SW 1271 (cell line): ENCODE measurements at places on chromosomes 1 and 21.

GRCh38 chr1:225638853-225639252, 14.1 kb downstream of the ENAH start:
- DNase-seq: no peak

DNA sequence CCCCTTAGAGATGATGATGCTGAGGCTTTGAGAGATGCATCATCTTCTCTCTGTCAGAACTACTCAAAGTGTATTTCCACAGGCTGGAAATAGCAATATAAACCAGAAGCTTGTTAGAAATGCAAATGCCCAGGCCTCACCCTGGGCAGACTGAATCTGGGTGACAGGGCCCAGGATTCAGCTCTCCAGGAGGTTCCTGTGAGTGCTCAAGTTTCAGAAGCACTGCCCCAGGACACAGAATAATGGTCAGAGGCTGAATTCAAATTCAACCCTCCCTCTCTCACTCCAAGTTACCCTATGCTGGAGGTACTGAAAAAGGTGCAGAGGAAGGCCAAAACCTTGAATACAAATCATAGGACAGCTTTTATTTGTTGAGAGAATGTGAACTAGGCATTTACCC, 98.5 kb upstream of the NGF start:
- DNase-seq: no peak

GRCh38 chr1:98296681-98297080, 364.8 kb upstream of the SNX7 start:
- no peak for DNase-seq

GRCh38 chr1:212587016-212587887, 21.3 kb upstream of the ATF3 start:
- DNase-seq: no peak

GRCh38 chr1:5830771-5831599, 161.2 kb downstream of the NPHP4 start:
- no peak for DNase-seq

GRCh38 chr1:10604966-10605365, 130.2 kb downstream of the PEX14 start:
- no peak for DNase-seq

- DNase-seq: no peak
Measured at GRCh38 chr1:180397175-180397574, 105.2 kb downstream of the ACBD6 start.

DNA sequence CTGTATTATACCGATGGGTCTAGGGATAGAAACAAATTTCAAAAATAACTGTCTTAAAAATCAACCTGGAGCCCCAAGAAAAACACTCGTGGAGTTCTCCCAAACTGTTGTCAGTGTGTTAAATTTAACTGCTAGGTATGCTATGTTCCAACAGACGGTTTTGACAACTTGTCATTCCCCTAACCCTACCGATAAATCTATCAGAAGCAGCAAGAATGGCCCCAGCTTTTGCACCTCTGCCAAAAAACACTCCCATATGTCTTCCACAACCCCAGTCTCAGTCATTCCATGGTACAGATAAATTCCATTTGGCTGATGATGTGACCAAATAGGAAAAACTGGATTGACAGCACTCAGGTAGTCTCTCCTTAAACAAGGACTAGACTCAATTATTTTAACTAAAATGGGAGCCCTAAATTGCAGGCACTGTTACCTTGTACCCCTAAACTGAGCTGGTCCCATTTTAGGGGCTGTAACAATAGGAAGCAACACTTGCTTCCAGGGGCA, 4.9 kb downstream of the UCHL5 start:
- DNase-seq: no peak

GRCh38 chr1:26083208-26083607, 15.8 kb upstream of the TRIM63 start:
- DNase-seq: no peak

- DNase-seq: no peak
Measured at GRCh38 chr1:147575376-147575775, 34.1 kb downstream of the BCL9 start.

DNA sequence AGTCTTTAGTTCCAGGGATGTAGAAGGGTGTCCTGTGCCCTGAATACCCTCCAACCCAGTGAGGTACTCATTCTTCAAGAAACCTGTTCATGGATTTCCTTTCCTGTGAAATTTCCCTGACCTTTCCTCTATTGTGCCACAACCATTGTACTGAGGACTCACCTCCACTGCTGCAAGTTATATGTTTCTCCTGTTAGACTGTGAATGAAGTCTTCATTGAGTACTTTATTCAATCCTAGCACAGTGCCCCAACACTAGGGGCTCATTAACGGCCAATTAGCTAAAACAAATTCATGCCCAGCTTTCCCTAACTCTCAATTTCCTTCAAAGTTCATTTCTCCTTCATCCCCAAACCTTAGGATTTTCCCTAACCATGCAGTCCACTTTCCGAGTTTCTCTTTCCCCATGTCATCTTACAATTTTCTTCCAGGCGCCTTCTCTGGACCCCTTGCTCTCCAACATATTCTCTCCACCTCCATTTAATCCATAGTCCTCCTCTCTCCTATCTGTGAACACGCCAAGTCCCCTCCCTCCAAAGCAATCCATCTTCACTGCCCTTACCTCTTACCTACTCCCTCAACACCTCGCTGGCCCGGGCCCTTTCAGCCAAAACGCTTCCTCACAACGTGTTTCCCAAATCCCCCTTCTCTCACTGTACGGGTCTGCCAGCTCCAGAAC, 1.3 kb downstream of the TRIM33 start:
- no peak for DNase-seq

DNA sequence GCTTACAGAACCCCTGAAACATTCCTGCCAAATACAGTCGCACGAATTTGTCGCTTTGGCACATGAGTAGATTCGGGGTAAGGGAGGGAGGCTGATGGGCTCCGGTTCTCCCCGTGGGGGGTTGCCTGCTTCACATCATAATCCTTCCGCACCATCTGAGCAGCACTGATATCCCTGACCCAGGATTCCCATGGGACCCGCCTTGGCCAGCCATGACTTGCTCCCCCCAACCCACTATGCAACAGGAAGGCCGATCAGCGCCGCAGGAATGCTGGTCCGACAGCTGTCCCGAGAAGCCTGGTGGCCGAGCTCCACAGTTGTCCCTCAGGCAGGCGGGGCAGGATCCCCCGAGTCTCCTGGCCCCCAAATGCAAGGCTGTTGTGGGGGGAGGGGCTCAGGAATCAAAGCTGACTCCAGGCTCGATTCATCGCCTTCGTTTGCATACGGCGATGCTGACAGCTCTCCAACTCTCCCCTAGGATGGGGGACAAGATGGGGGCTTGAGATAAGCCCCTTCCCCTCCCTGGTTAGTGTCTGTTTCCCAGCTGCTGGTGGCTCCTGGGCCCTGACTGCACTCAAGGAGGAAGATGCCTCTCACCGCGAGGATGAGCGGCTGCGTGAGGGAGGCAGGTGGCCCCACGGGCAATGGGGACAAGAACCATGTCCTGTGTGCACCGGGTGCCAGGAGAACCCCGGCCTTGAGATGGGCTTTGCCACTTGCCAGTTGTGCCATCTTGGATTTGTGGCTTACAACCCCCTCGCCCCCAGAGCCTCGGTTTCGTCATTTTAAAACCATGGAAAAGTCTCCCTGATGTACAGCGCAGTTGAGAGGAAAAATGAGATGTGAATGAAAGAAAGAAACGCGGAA, 9.3 kb downstream of the DRAXIN start:
- no peak for DNase-seq

GRCh38 chr21:46424621-46425020, 34.1 kb upstream of the DIP2A start:
- no peak for DNase-seq

- DNase-seq: no peak
Measured at GRCh38 chr1:185973645-185974044, 239.5 kb downstream of the HMCN1 start.

GRCh38 chr1:13813398-13814012, 113.5 kb downstream of the PRDM2 start:
- no peak for DNase-seq

GRCh38 chr1:10610901-10611600, 136.3 kb downstream of the PEX14 start:
- no peak for DNase-seq

GRCh38 chr21:25717491-25718147, 17.1 kb downstream of the ATP5PF start:
- no peak for DNase-seq

DNA sequence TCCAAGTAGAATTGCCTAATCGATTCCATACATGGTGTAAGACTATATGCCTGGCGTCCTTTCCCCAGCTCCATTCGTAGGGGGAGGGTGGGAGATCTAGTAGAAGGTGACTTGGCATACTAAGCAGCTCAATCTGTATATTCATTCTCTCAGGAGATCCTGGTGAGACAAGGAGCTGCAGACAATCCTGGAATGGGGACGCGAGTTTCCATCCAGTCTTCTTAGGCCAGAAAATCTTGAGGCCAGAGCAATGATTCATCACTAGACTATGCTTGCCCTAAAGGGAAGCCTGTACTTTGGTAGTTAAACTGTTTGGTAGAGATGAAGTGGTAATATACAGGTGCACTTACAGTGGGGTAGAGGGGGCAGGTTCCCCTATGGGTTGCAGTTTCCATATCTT, 468.7 kb downstream of the ADGRL2 start:
- no peak for DNase-seq

DNA sequence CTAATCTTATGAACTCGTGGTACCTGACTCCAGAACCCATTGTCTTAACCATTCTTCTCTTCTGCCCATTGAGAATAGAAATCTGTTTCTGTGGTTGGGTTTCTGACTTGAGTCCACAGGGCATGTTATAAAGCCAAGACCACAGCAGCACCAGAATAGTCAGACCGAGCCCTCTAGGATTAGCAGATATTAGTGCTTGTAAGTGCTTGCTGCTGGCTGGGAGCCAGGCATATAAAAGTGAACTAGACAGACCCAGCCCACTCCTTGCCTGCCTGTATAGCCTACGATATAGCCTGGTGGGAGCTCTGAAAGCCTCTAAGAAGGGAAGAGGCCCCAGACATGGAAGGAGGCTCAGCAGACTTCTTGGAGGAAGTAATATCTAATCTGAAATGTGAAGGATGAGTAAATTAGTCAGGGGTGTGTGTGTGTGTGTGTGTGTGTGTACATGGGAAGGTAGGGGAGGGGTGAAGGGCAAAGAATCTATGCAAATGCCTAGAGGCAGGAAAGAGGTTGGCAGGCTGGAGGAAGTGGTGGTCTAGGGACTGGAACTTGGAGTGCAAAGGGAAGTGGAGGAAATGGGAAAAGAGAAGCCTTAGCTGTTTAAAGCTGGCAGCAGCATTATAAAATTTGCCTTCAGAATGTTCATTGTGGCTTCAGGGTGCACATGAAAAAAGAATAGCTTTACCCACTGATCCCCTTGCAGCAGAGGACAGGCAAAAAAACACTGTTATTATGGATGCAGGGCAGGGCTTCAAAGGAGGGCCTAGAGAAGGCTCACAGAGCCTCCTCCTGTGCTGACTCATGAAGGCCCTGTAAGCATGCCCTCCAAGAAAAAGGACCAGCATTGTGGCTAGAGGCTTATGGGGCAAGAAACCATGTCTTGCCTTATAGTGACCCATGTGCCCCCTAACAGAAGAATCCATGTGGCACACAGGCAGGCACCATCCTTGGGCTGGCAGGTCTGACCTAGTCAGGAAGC, 169.2 kb downstream of the LMX1A start:
- DNase-seq: no peak

DNA sequence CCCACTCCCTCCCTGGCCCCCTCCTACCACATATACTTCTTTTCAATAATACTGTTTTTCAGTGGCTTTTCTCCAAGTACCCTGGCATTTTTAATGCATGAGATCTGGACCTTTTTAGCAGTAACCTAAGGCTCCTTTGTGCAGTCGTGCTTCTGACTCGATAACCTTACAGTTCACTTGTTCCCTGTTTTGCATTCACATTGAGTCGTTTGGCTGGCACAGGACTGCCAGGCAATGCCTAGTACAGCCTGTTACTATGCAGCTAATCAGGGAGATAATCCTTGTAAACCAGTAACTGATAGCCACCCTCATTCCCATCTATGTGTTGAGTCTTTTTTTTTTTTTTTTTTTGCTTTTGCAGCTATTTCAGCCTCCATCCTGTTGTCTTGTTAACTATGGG, 3.7 kb downstream of the ATP1B1 start:
- DNase-seq: no peak

DNA sequence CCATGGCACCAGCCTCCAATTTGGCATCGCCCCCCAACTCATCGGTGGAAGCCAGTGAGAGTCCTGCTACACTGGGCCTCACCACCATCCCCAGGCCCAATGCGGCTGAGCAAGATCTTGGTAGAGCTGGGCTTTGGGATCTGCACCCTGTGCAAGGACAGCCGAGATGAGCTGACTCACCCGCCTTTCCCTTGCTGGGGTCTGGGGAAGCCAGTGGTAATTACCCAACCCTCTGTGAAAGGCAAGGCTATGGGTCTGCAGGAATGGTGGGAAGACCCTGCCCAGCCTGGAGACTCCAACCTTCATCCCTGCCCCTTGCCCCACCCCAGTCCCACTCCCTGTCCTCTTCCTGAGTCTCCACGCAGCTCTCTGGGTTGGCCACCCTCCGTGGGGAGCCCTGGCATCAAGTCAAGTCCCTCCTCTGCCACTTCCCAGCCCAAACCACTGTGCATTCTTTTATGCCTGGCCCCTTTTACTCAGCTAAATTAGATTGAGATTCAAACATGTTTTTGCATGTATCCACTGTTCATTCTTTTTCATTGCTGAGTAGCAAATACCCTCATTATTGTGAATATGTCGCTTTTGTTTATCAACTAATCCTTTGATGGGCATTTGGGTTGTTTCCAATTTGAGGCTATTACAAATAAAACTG, 8.8 kb downstream of the SMCP start:
- DNase-seq: no peak

DNA sequence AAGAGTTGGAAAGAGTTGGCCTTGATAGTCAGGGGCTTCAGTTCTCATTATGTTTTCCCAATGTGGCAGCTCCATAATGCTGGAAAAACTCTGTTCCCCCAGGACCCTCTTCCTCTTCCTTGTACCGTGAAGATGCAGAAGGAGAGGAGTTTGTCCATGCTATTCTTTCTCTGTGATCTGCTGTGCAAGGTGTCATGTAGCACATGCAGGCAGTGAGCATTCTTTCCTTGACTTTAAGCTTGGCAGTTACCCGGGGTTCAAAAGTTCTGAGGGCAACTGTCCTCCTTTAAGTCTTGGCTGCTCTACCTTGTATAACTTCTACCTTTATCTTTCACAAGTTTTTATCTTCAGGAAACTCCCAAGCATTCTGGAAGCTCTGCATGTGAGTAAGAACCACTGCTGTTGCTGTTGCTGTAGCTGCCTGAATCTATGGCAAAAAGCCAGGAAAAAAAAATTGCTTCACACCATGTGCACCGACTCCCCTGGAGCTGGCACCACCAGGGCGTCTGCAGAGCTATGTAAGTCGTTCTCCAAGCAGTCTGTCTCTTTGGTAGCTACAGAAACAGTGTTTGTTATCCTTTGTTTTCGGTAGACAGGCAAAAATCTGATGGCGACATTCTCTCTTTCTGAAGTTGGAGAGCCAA, 42.7 kb upstream of the SLC16A1 start:
- DNase-seq: no peak
